Ovary (tissue), 10 donors: ENCODE measurements at places on chromosomes 1 and 21. TPM values are rescaled to one million over a fixed set of nuclear protein-coding genes. Genes with fewer than 3 reads are reported as not detected.

The OR2W3 gene
- not detected for total RNA-seq

The SLC37A1 gene
- total RNA-seq = 7.4 TPM

The DCST2 gene
- total RNA-seq = not detected

The C21orf91 gene
- total RNA-seq = 9.3 TPM

The A3GALT2 gene
- total RNA-seq = not detected

The OLIG1 gene
- total RNA-seq = not detected

DNA sequence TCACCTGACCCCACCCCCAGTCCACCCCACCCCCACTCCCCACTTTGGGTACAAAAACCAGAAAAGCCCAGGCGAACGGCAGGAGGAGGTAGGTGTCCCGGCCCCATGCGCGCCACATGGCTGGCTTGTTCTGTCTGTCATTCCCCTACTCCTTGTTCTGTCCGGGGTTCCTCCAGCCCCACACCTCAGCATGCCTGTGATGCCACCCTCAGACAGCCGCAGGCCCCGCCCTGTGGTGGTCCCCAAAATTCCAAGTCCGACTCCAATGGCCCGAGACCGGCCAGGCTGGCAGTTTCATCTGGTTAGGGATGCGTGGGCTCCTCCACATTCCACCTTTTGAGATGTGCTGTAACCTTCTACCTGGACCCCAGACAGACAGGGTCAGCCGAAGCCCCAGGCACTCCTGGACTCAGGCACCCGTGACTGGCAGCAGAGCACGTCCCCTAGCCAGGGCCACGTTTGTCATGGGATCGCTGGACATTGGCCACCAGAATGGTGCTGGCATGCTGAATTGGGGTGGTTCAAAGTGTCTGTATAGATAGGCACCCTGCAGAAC lies 94.4 kb downstream of the WDR4 start:
- peaks cover 16% of the 10 kb centered on the region for H3K4me1 ChIP-seq
- no peak overlapping the region for H3K27ac ChIP-seq
- no peaks in the 10 kb centered on the region for H3K36me3 ChIP-seq
- DNase-seq = no peak

GRCh38 chr1:115437196-115437595 lies 99.1 kb upstream of the NGF start:
- no peak for DNase-seq
- no peaks in the 10 kb centered on the region for H3K36me3 ChIP-seq
- no peak overlapping the region for H3K4me3 ChIP-seq
- H3K27ac ChIP-seq = no peak overlapping the region

GRCh38 chr1:81836007-81836626 lies 35.4 kb downstream of the ADGRL2 start:
- no peaks in the 10 kb centered on the region for H3K27me3 ChIP-seq
- H3K27ac ChIP-seq = no peak overlapping the region
- DNase-seq = no peak
- no peaks in the 10 kb centered on the region for H3K36me3 ChIP-seq
- H3K4me1 ChIP-seq = peaks cover 6% of the 10 kb centered on the region
- no peak overlapping the region for H3K4me3 ChIP-seq

GRCh38 chr1:200353232-200353631 lies 56.6 kb downstream of the ZNF281 start:
- no peak overlapping the region for H3K27ac ChIP-seq
- H3K4me1 ChIP-seq = peaks cover 1% of the 10 kb centered on the region
- H3K4me3 ChIP-seq = no peak overlapping the region
- H3K36me3 ChIP-seq = no peaks in the 10 kb centered on the region
- no peak for DNase-seq
